ENCODE measurements at places on chromosomes 5 and 9.
A peak's percentile ranks its signal among the peaks of the same experiment; 100 is the strongest.

DNA sequence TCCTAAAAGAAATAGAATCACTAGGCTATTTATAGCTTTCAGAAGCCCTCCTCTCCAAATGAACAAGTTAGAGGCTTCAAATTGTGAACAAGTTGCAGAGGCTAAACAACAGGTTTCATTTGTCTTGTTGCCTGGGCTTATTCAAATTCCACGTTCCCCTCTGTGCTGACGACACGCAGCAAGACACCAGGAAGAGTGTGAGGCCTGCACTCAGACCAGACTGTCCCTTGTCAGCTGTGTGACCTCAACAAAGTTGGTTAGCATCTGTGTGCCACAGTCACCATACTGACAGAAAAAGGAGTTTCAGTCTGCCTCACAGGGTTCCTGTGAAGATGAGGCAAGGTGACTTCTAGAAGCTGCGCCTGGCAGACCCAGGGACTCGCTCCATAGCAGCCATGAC lies 22.1 kb upstream of the GABBR2 start:
- DNase-seq: no peak

GRCh38 chr9:99166149-99166548 lies 55.6 kb downstream of the ALG2 start:
- DNase-seq: no peak

- peak; percentile 3 for DNase-seq
Observed at GRCh38 chr5:75611311-75612225, at the start of gene ANKDD1B. Gene ANKDD1B (plus strand): TSS chr5:75611453. CDS start chr5:75611635, 182 bp downstream.

- DNase-seq: no peak
Observed at GRCh38 chr5:67771221-67771620, 444.3 kb upstream of the PIK3R1 start.

- DNase-seq: no peak
Observed at GRCh38 chr9:116925121-116925520, 238.0 kb downstream of the TRIM32 start.

- DNase-seq: no peak
Observed at GRCh38 chr9:134329886-134330285, 3.6 kb downstream of the RXRA start.

- no peak for DNase-seq
Observed at GRCh38 chr5:135577421-135577820, 1.4 kb downstream of the CXCL14 start.

DNA sequence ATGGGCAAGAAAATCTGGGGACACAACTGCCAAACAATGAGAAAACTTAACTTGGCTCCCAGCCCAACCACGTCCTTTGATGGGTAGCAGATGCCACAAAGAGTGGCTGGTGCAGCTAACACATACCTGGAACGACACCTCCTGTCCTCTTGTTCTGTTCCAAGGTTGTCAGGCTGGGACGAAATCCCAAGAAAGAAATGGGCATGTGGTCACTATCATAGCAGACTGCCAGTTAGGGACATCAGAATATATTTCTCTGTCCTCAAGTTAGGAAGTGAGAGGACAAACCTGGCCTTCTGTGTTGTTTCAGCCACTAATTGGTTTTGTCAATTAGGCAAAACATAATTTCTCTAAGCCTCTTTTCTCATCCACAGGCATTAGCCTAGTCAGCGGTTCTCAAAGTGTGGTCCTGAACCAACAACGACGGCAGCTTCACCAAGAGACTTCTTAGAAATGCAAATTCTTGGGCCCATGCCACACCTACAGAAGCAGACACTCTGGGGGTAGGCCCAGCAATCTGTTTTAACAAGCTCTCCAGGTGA lies 63.4 kb downstream of the RAPGEF1 start:
- no peak for DNase-seq

GRCh38 chr9:78857373-78858225 lies 560.7 kb downstream of the PSAT1 start:
- DNase-seq: no peak

DNA sequence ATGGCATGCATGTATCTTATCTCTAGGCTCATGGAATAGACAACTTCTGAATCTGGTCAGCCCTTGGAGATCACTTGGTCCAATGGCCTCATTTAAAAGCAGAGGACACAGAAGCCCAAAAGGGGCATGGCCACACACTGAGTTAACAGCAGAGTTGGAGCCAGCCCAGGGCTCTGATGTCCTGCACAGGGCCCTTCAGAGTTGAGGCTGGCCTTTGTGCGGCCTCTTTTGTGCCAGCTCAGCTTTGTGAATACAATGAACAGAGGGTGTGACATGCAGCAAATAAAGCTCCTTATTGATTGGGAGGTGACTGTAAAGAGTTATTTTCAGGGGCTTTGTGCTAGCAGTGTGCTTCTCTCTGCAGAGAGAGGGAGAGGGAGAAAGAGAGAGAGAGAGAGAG lies 150.1 kb upstream of the STK32A start:
- no peak for DNase-seq

GRCh38 chr9:93397661-93398373 lies 53.7 kb upstream of the FAM120A start:
- no peak for DNase-seq

- no peak for DNase-seq
Observed at GRCh38 chr5:86864051-86864450, 246.3 kb downstream of the COX7C start.

- no peak for DNase-seq
Observed at GRCh38 chr9:4833781-4834560, 41.2 kb downstream of the RCL1 start.

DNA sequence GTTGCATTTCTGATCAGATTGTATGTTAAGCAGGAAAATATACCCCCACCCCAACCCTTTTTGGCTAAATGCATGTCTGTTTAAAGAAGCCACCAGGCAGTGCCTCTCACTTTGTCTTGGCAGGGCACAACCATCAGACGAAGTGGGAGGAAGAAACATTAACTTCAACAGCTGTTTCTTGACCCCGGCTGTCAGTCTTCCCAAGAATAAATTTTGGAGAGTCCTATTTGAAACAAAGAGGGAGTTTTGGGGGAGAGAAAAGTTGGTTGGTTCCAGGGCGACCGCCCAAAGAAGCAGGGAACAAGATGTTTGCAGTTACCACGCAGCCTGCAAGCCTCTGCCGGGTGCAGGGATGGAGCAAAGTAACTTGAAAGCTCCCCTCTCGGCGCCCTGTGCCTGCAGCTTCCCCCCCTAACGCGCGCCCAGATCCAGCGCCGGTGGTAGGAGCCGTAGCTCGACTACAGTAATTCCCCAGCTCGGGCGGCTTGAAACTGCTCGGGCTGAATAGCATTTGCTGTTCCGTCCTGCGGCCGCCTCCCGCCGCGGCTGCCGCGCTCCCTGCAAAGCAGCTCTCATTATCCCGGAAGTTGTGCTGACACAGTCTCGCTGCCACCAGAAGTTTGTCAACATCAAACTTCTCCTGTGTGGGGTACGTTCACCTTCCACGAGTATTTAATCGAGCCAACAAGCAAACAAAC lies 100.7 kb upstream of the SSBP2 start:
- DNase-seq: peak; percentile 68

DNA sequence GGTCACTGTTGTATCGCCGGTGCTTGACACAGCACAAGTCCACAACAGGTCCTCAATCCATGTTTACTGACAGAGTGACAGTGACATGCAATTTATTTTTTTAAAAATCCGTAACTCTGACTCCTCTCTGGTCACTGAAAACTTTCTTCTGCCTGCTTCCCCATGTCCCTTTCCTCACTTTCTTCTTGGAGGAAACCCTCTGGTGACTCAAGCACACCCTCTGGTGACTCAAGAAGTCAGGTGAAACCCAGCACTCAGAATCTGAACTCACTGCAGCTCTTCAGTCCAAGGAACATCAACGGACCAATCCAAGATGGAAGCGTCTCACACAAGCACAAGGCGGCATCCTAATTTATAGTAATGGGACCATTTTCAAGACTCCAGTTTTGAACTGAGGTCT lies 245.9 kb downstream of the FSTL4 start:
- DNase-seq: no peak

DNA sequence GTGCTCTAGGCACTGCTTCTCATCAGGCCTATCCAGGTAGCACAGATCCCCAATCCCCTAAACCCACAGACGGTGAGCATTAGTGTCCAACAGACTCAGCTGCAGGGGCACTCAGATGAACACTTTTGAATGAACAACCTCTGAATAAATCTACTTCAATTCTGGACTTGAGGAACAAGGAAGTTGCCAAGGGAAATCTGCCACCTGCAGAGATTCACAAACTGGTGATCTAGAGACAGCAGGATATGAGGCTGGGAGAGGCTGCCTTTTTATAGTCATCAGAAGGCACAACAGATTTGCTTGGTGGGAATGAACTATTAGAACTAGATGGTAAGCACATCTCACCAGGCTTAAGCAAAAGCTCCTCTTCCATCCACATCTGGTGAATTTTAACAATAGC lies 7.0 kb upstream of the HK3 start:
- no peak for DNase-seq

DNA sequence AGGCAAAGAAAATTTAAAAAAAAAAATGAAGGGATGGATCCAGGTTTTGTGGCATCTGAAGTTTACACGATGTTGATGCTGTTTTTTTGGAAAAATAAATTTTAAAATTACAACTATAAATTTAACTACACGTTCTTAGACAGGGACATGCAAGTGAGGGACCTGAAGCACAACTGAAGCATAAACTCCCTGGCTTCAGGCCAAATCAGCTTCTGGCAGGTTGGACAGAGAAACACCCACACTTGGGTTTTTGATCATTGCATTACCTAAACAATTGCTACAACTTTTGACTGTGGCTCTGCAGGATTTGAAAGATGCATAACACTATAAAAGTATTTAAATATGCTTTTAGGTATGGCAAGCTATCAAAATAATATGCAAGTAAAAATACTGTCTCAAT lies 1318.3 kb upstream of the DMAC1 start:
- no peak for DNase-seq

DNA sequence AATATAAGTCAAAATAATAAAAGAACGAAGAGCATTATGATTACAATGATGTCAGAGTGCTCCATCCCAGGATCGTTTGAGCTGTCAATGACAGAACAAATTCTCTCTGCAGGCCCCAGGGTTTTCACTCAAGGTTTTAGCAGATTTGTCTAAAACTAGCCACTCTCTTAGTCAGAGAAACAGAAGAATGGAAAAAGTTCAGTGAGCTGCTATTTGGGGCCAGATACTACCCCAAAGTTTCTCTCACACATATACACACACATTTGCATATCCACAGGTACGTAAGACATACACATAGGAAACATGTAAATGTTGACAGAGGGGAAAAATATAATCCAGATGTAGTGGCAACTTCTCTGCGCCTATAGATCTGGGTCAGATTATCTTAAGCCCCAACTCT lies 76.3 kb upstream of the SEMA6A start:
- no peak for DNase-seq

- no peak for DNase-seq
Observed at GRCh38 chr9:137186385-137186784, 2.0 kb downstream of the ANAPC2 start.

GRCh38 chr5:7980881-7981280 lies 111.9 kb downstream of the MTRR start:
- no peak for DNase-seq

DNA sequence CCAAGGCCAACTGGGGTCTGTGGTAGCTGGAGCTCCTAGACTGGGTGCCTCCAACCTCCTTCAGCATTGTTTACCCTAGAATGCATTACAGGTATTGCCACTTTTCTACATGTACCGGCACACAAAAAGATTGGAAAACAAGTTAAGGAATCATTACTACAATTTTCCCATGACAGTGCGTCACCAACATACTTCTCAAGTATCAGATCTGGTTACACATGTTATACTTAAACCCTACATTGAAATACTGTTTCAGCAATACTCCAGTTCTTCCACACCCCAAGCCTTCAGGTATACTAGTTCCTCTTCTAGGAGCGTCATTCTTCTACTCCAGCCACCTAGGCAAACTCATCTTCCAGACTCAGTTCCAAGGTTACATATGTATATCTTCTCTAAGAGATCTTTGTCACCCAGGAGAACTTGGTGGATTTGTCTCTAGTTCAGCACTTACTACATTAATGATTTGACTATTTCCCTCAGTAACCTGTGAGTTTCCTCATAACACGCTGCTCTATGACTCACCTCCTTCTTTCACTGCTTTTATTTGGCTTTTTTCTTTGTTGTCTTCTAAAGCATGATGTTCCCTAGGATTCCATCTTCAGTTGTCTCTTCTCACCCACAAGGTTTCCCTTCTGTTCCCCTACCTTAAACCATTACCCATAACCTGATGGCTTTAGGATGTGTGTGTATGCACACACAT lies 217.0 kb downstream of the AP3B1 start:
- DNase-seq: no peak

DNA sequence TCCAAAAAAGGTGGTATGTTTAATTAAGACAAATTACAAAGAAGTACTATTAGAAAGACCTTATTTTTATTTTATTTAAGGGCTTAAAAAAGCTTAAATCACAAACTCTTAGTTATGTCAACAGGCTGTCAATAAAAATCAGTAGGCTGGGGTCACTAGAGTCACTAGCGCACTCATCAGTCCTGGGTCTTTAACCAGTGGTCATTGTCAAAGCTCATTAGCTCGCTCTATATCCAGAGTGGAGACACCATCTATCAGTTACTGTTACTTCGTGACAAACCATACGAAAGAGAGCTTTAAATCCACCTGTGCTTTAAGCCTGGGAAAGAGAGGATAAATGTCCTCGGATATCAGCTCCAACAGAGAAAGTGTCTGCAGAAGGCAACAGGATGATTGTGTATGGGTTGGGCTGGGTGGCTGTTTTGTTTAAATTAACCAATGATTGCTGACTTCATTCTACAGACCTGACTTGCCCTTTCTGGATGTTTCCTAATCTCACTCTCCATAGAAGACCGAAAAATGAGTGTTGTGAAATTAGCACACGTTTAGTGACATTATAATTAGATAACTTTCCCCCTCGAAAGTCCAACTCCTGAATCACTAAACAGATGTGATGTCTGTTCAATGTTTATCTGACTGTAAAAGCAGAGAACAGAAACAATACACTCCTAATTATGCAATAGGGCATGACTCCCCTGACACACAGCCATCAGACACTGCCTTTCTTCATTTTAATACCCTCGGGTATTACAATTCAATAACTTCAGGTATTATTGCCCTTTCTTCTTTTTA lies 123.6 kb upstream of the TNPO1 start:
- DNase-seq: no peak

DNA sequence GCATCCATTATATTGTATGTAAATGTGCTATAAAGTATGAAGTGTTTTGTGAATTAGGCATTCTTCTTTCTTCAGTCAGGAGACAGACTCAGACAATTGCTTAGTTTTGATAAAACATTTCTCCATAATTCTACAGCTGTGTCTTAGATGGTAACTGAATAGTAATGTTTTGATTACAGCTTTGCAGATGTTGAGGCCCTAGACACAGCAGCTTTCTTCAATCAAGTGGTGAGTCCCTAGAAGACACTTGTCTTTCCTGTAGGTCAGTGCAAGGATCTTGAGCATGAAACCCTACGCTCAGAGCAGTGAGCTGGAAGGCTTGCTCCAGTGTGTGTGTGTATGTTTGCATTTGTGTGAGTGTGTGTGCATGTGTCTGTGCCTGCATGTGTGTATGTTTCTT lies 46.8 kb upstream of the CD180 start:
- no peak for DNase-seq

- no peak for DNase-seq
Observed at GRCh38 chr9:122377241-122378164, 6.7 kb downstream of the PTGS1 start.

DNA sequence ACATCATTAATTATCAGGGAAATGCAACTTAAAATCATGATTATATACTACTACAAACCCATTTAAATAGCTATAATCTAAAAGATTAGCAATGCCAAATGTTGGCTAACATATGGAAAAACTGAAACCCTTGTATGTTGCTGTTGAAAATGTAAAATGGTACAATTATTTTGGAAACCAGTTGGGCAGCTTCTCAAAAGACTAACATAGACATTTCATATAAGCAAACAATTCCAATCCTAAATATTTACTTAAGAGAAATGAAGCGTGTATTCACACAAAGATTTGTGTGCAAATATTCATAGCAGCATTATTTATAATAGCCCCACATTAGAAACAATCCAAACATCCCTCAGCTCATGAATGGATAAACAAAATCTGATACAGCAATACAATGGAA lies 106.2 kb downstream of the ADAMTS12 start:
- no peak for DNase-seq
